ENCODE measurements at places on chromosomes 7 and 10.

DNA sequence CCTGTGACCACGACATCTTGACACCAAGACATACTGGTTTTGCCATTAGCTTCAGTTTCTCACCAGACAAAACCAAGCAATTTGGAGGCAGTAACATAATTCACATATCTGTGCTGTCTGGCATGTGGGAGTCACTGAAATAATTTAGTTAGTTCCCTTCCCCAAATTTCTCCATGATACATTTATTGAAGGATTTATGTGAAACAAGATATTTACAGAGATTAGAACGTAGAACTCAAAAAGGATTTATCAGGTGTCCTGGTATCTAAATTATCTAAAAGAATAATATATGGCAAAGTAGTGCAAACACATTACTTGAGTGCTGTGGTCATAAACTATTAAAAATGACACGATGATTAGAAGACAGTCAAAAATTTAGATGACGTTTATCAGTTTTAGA lies 98.7 kb downstream of the ETV1 start:
- DNase-seq, result no peak

DNA sequence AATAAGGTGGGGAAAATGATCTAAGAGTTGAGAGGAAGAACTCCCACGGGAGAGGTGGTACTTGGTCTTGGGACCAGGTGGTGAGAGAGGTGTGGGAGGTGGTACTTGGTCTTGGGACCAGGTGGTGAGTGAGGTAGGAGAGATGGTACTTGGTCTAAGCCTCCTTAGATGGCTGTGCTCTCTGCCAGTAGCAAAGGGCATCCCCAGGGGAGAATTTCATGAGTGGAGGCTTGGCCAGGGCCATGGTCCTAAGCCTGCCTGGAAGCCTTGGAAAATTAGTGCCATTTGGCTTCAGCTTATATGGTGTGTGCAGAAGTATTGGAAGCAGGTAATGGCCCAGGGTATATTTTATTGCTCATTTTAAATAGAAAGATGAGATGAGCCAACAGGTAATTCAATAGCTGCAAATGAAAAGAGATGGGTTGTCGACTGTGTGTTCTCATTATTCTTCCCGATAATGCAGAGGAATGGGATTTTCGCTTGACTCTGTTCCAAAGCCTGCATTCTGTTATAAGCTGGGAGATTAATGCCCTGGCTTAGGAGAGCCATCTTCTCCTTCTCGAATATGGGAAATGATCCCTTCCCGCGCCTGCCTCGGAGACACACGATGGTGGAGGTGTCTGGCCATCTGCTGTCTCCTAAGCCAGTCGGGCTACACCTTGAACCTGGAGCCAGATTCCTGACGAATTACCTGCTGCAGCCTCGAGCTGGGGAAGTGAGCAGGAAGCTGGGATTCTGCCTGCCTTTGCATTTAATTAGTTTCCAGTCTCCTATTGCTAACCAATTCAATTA lies 287.8 kb downstream of the GALNT17 start:
- no peak for DNase-seq

GRCh38 chr7:157486007-157486755 lies 149.4 kb downstream of the DNAJB6 start:
- peak; percentile 84 for DNase-seq

GRCh38 chr10:78927257-78927995 lies 141.3 kb upstream of the ZMIZ1 start:
- DNase-seq, result no peak

- no peak for DNase-seq
Observed at GRCh38 chr10:100759331-100759730, 13.9 kb downstream of the PAX2 start.

DNA sequence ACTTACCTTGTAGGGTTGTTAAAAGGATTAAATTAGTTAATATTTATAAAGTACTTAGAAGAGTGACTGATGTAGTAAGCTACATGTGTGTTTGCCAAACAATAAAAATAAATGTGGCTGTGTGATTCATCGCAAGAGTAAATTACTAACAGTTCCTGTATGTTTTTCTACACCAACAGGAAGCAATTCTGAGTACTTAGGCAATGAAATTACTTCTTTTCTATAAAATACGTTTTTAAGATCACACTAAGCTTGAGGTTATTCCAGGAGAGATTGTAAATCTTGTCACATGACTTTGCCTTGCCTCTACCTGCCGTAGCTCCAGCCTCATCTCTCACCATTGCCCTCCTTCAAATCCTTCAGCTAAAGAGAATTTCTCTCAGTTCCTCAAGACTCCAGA lies 18.1 kb upstream of the GSTK1 start:
- no peak for DNase-seq

GRCh38 chr10:77925410-77925794 lies 1.2 kb downstream of the DLG5 start:
- peak; percentile 60 for DNase-seq

GRCh38 chr7:143953421-143953820 lies 1.2 kb upstream of the OR2F1 start:
- DNase-seq, result no peak

GRCh38 chr7:131010717-131011431 lies 276.9 kb upstream of the KLF14 start:
- no peak for DNase-seq
